Fibroblast of skin of abdomen (primary cell): ENCODE measurements at places on chromosomes 3 and 15.

GRCh38 chr3:53709860-53710674 is 136.2 kb downstream of the CHDH start:
- peak; percentile 49 for DNase-seq

DNA sequence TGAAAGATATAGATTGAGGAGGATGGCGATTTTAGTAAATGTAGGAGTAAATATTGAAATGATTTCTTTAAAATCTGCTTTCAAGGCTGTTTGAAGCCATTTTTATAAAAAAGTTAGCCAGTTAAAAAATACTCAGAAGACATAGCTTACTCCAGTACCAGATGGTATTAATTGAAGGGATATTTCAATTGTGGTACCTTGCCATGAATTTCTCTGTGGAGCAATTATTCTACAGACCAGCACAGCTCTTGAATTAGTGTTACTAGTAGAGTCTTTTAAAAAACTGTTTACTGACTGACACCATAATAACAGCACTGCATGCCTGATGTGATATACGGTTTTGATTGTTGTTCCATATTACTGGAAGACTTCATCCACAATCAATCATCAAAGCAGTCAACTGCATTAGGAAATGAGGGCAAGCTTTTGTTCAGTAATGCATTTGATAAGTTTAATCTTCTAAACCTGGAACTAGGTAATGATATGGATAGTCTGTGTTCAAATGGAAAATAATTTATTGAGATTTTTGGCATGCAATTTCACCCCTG is 106.4 kb downstream of the MFSD1 start:
- DNase-seq, result peak; percentile 21

GRCh38 chr3:57331078-57331610 is 38.7 kb upstream of the ASB14 start:
- DNase-seq, result no peak

DNA sequence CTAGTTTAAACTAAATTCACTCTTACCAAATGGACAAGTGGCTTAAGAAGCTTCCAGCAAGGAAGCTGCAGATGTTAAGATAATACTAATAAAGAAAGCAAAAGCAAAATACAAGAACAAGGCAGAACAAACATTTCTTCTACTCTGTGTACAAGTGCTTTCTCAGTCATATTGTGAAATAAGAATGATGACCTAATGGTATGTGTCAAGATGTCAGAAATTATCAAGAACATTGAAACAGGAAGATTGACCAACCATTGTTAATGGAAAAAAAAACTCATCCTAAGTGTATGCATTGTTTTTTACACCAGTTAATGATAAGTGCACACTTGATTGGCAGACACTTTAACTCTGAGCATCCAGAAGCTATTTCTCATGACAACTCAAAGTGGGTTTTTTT is 65.4 kb upstream of the P2RY1 start:
- DNase-seq, result no peak

GRCh38 chr3:134034005-134034785 is 4.5 kb upstream of the SLCO2A1 start:
- DNase-seq, result peak; percentile 61

DNA sequence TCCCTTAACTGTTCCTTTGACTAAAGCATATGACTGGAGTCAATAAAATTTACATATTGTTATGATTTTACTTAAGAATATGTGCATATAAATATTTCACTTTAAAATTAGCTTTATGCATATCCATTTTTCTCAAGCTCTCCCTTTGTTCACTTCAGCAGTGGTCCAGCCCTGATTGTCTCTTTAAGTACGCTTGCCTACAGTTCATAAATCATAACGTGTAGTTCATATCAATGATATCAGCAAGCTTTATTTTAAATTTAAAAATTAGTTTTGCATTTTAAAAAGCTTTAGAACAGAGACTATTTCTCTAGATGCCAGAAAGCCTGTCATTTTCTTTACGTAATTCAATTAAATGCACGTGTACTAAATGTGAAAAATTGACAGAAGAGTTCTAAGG is 721.9 kb downstream of the OTOL1 start:
- DNase-seq, result no peak

GRCh38 chr3:98326945-98327344 is 26.7 kb upstream of the OR5K4 start:
- no peak for DNase-seq

DNA sequence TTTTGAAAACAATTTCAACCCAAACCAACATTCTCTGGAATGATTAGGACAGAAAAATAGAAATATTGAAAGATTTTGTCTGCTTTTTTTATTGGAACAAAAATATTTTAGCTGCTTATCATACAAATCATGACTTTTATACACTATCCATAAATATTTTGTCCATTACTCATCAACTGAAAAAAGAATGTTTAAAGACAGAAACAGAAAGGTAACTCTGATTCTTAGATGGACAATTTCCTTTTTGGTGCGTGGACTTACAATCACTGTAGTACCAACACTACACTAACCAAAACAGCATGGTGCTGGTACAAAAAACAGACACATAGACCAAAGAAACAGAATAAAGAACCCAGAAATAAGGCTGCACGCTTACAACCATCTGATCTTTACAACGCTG is 582.8 kb upstream of the CCDC54 start:
- no peak for DNase-seq

GRCh38 chr3:107963581-107963980 is 127.2 kb downstream of the CD47 start:
- no peak for DNase-seq

- peak; percentile 43 for DNase-seq
These were observed 33.1 kb downstream of the CRTAP start for GRCh38 chr3:33146791-33147445.

DNA sequence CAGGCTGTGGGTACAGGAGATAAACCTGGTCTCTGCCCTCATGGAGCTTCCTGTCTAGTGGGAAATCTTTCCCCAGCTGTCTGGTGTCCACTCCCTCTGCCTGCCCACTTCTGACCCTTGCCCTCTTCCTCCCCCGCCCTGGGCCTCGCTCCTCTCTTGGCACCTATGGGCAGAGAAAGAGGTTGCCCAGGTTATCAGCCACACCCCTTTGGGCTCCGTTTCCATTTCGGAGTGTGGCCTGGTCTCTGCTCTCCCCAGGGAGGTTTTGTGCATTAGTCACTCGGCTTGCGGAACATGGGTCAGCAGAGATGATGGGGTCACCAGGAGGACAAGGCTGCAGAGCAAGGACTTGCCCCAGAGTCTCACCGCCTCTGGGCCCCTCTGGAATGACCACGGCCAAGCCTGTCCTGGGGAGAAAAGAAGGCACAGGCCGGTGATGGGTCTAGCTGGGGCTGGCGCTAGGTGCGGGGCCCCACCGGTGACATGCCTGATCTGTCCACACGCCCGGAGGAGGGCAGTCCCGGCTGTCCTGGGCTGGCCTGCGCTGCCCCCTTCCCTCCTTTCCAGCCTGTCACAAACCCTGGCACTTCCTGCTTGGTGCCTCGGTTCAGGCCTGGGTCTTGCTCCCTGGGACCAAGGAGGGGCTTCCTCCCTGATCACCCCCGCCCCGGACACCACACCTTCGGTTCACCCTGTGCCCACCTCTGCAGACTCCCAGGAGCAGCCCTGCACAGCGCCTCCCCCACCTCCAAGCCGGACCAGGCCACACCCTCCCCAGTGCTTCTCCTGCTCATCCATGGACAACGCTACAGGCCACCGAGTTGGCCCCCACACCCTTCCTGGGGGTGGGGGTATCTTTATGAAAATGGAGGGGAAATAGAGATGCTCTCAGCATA is 35.6 kb upstream of the MUC4 start:
- no peak for DNase-seq

- peak; percentile 66 for DNase-seq
These were observed 55.0 kb downstream of the CFAP20DC start for GRCh38 chr3:58994746-58995330.

DNA sequence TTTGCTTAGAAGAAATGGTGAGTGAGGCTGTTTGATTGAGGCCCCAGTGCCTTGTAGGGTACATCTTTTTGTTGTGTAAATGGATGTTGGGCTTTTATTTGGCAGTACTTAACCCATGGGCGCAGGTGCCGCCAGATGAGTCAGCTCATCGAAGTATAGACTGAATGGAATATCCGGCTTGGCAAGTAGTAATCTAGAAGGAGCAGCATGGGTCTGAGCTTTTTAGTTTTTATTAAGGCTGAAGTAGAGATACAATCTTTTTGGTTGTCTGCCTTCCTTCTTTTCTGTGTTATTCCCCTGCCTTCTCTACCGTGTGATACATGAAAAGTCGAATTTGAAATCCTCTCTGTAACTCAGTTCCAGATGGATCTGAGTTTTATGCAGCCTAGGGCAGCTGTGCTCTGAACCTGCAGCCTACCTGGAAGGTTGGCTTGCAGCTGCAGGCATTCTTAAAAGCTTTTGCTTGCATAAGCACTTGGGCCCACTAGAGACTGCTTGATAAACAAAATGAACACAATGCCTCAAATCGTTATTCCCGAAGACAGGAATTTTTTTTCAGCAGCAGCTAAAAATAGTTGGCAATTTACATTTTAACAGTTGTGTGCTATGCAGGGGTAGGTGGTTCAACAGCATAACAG is 177.5 kb upstream of the CGNL1 start:
- no peak for DNase-seq

DNA sequence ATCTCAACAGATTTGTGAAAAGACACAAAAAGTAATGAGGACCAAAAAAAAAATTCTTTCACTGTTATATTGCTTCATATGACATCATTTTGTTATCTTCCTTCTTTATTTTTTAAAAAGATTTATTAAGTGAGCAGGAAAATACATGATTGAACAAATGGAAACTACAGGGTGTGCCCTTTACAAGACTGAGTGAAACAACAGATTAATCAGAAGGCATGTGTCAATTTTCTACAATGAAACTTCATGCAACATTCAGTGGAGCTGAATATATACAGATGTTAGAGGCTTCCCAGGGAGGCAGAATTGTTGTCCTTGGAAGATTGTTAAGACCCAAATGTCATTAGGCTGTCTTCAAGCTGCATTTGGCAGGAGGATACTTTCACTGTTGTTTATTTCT is 28.4 kb upstream of the SLC2A2 start:
- peak; percentile 8 for DNase-seq

GRCh38 chr3:95813244-95813643 is 1001.1 kb upstream of the EPHA6 start:
- DNase-seq, result peak; percentile 8

GRCh38 chr3:196339493-196340254 is 1.5 kb upstream of the TM4SF19 start:
- peak; percentile 24 for DNase-seq

GRCh38 chr3:121152573-121152972 is 244.6 kb downstream of the STXBP5L start:
- no peak for DNase-seq

GRCh38 chr3:102105193-102105592 is 255.9 kb downstream of the NFKBIZ start:
- DNase-seq, result no peak

DNA sequence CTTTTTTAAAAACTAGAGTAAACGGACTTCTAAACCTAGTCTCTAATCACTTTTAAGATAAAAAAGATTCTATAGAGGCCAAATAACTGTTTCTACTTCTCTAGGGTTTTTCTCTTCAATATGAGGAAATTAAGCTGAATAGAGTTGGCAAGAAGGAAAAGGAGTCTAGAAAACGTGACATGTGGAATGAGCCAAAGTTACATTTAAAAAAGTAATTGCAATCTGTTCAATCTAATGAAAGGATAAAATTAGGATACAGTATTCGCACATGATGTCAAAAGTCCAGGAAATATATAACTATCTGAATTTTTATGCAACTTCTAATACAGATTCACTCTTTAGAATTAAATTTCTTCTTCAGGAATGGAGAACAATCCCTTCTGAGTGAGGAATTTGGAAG is 300.1 kb downstream of the ULK4 start:
- no peak for DNase-seq

DNA sequence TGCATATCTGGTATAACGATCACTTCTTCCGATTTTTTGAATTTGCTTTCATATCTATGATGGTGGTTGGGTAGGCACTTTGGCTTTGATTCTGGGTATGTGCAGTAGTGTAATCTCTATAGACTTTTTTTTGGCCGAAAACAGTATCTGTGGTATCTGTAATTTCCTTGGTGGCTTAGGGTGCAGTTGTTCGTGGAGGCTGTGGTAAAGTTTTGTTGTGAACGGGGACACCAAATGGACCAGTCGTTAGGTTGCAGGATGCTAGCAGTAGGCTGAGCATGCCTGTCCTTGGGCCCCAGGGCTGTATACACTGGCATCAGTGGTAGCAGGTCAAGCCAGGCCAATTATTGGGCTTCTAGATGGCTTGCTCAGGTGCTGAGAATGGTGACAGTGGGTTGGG is 55.2 kb downstream of the CCDC66 start:
- no peak for DNase-seq

DNA sequence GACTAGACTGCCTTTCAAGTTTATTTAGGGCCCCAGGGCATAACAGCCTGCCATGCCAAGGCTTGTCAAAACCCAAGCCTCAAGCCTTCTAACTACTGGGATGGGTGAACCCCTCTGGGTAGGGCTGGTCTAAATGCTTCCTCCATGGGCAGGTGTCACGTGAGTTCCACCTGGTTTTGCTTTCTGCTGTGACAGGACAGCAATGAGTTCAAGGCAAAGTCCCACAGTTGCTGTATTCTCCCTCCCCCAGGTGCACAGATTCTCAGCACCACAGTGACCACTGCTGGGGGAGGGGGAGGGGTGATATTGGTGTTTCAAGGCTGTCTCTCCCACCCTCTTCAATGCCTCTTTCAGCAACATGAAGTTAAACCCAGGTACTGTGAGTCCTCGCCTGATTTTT is 46.9 kb upstream of the UBE2Q2 start:
- DNase-seq, result no peak
